Naive thymus-derived CD8-positive, alpha-beta T cell (primary cell): ENCODE measurements at places on chromosomes 5 and 9.

DNA sequence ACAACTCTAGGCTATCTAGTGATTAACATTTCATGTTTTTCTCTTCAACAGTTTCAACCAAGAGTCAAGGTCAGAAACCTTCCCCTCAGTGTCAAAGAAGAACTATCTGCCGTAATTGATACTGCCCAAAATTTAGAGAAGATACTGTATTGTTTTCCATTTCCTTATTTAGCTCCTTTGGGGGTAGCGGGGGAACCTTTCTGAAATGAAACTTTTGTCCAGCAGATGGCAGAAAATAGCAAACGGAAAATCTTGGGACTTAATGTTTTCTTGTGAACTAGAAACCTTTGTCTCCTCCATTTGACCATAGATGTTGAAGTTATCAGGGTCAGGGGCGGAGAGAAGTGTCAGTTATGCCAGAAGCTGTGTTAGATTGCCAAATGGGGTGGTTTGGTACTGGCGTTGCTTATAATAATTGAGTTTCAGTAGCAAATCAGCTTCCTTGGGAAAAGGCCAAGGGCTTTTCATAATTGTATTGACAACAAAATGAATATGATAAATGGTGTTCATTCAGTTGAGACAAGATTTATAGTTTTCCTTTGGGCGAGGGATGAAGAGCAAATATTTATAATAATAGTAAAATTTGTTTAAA lies 101.7 kb upstream of the TLX3 start:
- DNase-seq = no peak

GRCh38 chr9:73577848-73578247 lies 426.2 kb downstream of the ANXA1 start:
- DNase-seq = no peak

GRCh38 chr9:86512929-86513328 lies 158.7 kb upstream of the TUT7 start:
- DNase-seq = no peak

DNA sequence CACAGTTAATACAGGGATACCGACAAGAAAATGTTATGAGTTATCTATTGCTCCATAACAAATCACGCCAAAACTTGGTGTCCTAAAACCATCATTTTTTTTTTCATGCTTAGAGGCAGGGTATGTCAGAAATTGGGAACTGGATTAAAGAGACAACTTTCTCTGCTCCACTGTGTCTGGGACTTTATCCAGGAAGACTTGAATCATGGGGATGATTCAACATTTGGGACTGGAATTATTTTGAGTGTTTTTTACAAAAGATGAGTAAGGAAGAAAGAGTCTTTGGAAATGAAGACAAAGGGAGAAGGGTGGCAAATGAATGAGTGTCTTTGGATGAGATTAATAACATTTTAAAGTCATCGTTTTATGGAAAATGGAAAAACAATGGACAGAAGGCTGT lies 1883.7 kb upstream of the C9orf72 start:
- no peak for DNase-seq

DNA sequence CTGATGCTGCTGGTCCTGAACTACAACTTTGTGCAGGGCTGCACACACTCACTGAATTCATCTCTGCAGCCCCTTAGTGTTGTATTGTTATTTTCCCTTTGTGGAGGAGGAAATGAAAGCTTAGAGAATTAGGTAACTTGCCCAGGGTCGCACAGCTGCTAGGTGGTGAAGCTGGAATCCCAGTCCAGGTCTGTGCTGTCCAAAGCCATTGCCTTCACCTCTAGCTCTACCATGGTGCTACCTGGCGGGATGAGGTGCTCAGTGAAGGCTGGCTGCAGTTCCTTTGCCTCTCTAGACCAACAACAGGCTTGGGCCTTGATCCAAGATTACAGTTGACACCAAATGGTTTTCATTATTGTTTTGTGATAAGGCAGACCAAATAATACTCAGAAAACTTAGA lies 177.8 kb upstream of the PITX1 start:
- DNase-seq = no peak
